Breast epithelium (tissue), 4 donors: ENCODE measurements at places on chromosomes 2 and 18. TPM values are rescaled to one million over a fixed set of nuclear protein-coding genes. Genes with fewer than 3 reads are reported as not detected.
A peak's percentile ranks its signal among the peaks of the same experiment; 100 is the strongest.

- DNase-seq, result peak; percentile 80
Measured at GRCh38 chr2:27021253-27022049, 11.3 kb upstream of the TMEM214 start.

DNA sequence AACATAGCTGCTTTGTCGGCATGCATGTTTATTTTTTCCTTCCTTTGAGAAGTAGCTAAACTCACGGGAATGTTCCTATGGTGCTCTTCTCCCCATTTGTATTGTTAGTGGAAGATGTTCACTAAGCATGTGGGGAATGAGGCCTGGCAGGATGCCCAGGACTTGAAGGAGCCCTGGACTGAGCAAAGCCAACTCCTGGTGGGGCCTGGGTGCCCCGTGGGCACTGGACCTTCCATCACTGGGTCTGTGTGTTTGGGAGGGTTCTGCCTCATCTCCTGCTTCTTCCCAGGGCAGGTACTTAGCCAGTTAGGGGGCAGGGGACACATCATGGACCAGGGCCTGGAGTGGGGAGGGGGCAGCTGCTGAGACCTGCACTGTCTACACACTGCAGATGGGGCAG, 49.3 kb downstream of the ACAA2 start:
- DNase-seq, result no peak

GRCh38 chr18:78986018-78986481, 6.4 kb downstream of the SALL3 start:
- DNase-seq, result no peak

Gene VWC2L
- 0.15 TPM for total RNA-seq

DNA sequence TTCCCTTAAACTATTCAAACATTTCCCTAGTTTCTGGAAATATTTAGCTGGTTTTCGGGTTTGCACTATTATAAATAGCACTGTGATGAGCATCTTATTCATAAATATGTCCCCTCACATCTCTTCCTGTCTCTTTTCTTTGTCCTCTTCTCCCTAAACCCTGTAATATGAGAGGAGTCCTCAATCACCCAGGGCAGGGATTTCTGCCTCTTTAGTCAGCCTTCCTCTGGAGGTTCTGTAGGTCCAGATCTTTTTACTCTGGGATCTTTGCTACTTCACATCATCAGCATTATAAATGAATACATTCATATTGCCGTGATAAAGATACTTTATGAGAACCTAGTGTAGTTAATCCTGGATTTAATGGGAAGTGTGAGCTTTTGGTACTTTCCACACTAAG, 87.9 kb upstream of the TTN start:
- DNase-seq, result no peak
